ENCODE measurements at places on chromosomes 1 and 21.

- no peak for DNase-seq
Observed at GRCh38 chr1:156439036-156439776, 61.4 kb downstream of the MEF2D start.

DNA sequence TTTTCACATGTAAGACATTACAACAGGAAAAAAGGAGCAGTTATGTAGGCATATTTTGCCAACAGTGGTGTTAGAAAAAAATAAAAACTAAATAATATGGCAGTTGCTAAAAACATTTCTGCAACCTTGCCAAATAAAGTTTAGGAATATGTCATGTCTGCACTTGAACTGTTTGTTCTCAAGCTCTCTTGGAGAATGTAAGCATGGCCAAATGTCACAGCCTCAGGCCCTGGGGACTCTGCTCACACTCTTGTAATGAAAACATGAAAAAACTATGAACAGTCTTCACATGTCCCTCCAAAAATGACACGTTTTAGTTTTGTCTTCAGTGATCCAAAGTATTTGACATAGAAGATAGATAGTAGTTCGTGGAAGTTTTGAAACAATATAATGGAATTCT, 753.3 kb downstream of the LTN1 start:
- no peak for DNase-seq

DNA sequence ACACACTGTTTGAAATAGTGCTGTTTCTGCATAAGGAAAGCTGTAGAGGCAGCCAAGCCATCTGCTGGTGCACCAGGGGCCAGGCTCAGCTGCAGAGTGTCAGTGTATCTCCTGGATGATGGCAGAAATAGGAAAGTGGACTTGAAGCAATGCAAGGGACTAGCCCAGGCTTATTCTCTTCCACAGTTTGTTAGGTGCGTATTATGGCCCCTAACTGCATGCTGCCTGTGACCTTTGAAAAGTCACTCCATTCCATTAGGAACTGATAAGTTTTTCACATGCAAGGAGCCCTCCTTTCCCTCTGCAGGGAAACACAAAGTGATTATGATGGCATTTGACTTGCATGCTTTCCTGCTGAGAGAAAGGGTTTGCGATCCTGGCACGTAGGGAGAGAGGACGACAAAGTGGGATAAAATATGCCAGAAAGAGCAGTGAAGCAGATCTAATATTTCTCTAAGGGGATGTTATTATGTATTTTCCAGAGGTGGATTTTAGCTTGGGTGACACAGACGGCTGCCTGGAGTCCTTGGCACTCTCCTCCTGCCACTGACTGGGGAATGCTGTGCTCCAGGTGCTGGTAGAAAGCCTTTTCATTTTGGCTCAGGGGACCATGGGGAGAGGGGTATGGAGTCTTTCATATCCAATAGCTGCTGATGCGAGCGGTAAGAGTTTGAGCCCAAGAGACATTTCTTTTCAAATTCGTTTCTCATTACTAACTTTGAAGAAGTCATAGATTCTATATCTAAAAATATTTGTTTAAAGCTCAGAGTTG, 402.1 kb upstream of the B3GALT2 start:
- DNase-seq: no peak

- no peak for DNase-seq
Observed at GRCh38 chr1:89622895-89623294, 10.0 kb upstream of the LRRC8C start.

DNA sequence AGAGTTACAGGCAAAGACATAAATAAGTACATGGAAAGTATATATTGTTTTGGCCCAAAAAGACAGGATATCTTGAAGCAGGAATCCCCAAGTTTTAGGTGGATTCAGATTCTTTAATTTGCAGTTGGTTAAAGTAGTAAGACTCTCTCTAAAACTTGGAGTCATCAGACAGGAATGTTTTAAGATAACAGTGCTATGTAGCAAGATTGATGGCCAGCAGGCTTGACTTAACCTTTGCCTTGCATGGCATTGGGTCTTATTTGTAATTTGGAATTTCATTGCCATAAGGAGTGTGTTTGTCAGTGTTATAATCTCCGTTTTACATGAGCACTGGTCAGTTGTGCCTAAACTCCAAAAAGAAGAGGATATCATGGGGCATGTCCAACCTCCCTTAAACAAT, 727.6 kb upstream of the CHRM3 start:
- DNase-seq: no peak

DNA sequence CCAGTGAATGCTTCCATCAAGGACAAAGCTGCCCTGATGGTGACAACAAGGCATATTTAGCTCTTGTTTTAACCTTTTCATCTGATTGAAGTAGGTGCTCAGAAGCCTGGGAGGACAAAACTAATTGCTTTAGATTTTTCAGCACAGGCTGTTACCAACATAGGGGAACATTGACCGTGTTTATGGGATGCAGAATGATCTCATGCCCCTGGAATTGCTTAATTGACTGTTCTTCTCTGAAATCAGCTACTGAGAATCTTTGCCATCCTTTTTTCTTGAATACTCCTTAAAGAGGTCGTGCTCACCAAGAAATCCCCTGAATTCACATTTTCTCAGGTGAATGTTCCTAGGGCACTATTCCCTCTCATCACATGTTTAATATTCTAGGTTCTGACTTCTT, 95.9 kb upstream of the CCDC190 start:
- no peak for DNase-seq

DNA sequence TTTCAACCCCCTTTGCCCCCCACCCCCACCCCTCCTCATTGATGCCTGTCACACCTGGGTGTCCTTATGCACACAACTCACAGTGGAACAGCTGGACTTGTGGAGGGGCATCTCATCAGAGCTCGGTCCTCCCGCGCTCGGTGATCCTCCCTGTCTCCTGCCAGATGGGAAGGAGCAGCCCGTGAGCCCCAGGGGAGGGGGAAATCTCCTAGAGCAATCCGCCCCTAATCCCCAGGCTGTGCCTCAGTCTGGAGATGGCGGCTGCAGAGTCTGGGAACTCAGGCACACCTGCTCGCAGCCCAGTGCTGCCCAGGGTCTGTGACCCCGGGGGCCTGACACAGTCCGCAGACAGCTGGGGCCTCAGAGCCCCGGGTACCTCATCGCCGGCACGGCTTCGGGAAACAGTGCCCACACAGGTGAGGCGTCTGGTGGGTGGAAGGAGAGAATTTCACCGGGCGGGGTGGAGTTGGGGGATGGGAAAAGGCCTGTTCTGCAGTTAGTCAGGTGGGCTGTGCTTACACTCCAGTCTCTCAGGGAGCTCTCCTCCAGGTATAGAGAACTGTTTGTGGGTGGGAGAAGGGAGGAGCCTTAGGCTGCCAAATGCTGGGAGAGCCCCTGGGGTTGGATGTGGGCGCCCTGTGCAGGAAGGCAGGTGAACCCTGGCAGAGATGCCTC, 29.3 kb downstream of the TMCC2 start:
- DNase-seq: no peak

- DNase-seq: no peak
Observed at GRCh38 chr1:22917989-22918388, 54.7 kb downstream of the LACTBL1 start.

DNA sequence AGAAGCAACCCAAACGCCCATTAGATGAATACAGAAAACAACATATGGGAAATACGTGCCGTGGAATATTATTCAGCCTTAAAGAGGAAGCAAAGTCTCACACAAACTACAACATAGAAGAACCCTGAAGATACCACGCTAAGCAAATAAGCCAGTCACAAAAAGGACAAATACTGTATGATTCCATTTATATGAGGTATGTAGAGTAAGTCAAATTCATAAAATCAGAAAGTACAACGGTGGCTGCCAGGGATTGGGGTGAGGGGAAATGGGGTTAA, 54.2 kb downstream of the SIPA1L2 start:
- DNase-seq: no peak

DNA sequence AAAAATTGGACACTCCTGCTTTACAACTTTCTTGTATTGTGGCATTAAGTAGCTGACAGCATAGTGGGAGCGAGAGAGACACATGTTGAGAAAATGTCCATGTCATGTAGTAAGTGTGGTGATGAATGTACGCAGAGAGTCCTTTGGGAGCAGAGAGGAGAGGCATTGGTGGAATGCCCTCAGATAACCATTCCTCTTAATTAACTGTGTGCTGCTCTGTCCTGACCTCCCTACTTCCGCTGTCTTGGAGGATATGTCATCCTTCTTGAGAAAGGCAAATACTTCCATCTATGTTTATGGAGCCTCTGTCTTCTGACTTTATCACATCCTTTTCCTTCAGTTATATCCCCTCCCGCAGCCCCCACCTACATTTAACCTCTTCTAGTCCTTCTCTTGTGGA, 38.4 kb downstream of the F3 start:
- DNase-seq: no peak

GRCh38 chr1:53639251-53639763, 99.7 kb downstream of the GLIS1 start:
- no peak for DNase-seq

DNA sequence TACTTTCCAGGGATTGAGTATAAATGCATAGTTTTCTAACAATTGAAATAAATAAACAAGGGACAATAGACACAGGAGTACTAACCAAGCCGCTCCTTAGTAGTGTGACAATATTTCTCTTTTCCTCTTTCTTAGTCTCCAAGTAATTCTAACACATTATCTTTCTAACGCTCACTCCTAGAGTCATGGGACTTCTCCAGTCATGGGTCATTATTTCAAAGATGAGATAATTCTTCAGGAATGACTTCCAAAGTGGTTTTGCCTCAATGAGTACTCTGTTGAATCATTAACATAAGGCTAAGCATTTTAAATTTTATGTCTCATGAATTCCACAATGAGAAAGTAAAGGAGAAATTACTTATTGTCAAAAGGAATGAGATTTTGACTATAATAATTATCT, 605.8 kb upstream of the ADAMTS5 start:
- DNase-seq: no peak

DNA sequence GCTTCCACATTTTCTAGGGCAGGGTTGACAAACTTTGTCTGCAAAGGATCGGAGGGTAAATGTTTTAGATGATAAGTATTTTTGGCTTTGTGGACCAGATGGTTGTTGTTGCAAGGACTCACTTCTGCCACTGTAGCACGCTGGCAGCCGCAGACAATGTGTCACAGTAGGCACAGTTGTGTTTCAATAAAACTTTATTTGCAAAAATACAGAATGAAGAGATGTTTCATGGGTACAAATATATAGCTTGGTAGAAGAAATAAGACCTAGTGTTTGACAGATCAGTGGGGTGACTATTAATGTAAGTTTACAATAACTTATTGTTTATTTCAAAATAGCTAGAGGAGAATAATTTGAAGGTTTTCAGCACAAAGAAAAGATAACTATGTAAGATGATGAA, 127.8 kb downstream of the GRIK3 start:
- DNase-seq: no peak

DNA sequence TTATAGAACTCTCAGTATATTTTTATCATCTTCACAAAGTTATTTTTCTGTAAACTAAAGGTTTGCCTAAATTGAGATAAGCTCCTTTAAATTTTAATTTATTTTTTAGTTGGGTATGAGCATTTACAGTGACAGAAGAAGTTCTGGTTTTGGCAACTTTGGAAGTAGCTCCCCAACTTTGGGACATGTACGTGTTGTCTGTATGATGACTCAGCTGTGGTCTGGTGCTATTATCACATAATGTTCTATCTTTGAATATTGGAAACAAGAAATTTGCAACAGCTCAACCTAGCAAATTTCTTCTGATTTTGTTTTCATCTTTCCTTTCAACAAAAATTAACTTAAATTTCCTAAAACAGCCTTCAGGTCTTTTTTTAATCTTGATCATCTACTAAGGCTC, 46.6 kb upstream of the C1orf105 start:
- no peak for DNase-seq

DNA sequence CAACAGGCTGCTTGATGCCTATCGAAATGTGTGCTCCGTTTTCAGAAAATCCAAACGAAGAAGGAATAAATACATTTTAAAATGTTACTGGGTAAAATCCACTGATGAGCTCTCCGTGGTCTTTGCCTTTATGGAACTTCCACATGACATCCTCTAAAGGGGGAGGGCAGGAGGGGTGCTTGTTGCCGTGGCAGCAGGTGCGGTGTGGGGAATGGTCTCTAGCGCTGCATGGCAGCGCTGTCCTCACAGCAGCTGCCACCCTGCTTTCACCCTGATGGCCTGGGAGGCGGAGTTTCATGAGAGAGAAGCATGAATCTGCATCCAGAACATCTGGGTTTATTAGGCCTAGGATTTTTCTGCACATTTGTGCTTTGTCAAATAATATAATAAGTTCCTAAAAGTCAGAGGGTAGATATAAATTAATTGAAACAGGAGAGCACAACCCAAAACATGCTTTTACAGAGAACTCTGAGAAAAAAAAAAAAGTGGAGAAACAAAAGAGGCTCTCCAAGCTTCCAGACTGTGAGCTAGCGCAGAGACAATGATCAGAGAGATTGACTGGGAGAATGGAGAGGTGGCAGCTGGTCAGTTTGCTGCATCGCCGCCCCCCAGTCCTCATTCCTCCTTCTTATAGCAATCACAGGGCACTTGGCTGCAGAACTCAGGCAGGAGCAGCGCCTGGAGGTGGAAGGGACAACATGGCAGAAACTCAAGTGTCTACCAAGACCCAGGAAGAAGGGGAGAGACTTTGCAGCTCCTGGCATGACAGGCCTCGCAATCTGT, 228.6 kb downstream of the DSCAM start:
- DNase-seq: no peak

GRCh38 chr1:239422818-239423217, 36.5 kb downstream of the CHRM3 start:
- no peak for DNase-seq
